Stimulated activated CD4-positive, alpha-beta T cell treated with anti-CD3 and anti-CD28 coated beads, Interleukin-12 subunit alpha, Interleukin-12 subunit beta, amount 100 ng/mL, for 4 hours (primary cell): ENCODE measurements at places on chromosomes 6 and 20.
A peak's percentile ranks its signal among the peaks of the same experiment; 100 is the strongest.

DNA sequence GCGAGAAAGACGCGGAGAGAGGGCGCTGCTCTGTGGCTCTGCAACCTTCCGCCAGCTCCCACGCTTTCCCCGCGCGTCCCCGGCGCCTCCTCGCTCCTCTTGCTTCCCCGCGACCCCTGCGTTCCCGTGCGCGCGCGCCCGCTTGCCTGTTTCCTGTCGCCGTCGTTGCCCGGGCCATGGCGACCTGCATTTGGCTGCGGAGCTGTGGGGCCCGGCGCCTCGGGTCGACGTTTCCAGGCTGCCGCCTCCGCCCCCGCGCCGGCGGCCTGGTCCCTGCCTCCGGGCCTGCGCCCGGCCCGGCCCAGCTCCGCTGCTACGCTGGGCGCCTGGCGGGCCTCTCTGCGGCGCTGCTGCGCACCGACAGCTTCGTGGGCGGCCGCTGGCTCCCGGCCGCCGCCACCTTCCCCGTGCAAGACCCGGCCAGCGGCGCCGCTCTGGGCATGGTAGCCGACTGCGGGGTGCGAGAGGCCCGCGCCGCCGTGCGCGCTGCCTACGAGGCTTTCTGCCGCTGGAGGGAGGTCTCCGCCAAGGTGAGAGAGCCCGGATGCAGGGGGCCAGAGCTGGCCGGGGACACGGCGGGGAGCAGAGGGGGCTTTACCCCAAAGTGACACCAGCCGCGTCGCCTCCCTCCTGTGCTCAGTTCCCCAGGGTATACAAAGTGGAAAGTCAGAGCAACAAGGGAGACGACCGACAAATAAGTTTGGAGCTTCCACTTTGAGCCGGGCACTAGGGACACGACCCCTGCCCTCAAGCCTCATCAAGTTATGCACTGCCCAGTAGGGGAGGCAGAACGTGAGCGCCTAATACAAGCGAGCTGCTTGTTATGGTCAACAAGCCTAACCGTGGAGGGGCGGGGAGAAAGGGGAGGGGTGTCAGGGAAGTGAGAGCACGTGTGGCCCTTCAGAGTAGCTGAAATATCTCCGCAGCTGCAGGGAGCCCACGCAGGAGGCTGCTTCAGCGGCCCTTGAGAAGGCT, at the start of gene ALDH5A1:
TSS of gene ALDH5A1 (plus strand) at position 149 of the 975 bp plus-strand sequence. CDS start at position 177, 28 bp downstream.
- peak; percentile 76 for DNase-seq

DNA sequence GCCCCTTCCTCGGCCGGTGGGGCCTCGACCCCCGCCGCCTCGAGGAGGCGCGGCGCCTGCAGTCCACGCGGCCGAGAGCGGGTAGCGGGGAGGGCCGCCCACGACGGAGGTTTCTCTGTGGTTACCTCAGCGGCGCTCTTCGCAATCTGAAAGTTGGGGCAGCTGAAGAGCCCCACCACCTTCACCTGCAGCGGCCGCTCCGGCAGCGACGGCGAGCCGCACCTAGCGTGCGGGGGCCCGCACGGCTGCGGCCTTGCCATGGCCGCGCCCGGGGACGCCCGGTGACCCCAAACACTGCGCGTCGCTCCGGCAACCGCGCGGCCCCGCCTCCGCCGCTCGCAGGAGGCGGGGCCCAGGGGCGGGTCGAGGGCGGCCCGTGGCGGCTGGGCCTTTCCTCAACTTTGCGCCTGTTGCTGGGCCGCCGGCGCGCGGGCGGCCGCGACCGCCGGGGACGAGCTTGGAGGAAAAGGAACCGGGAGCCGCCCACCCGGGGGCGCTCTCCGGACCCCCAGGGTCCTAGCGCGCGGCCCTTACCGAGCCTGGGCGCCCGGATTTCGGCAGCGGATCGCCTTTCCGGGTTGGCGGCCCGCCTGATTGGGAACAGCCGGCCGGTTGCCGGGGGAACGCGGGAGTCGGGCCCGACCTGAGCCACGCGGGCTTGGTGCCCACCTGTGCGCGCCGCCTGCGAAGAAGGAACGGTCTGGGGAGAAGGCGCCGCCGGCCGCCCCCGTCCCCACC, at the start of the genes PPIL6 and SMPD2:
TSS of gene PPIL6 (minus strand) at position 298 of the 738 bp plus-strand sequence. CDS start at position 260, 38 bp downstream.
TSS of gene SMPD2 (plus strand) at position 394 of the 738 bp plus-strand sequence. CDS start 398 bp downstream, outside the sequence.
- peak; percentile 74 for DNase-seq

GRCh38 chr6:11767458-11767857, 11.1 kb downstream of the ADTRP start:
- no peak for DNase-seq

DNA sequence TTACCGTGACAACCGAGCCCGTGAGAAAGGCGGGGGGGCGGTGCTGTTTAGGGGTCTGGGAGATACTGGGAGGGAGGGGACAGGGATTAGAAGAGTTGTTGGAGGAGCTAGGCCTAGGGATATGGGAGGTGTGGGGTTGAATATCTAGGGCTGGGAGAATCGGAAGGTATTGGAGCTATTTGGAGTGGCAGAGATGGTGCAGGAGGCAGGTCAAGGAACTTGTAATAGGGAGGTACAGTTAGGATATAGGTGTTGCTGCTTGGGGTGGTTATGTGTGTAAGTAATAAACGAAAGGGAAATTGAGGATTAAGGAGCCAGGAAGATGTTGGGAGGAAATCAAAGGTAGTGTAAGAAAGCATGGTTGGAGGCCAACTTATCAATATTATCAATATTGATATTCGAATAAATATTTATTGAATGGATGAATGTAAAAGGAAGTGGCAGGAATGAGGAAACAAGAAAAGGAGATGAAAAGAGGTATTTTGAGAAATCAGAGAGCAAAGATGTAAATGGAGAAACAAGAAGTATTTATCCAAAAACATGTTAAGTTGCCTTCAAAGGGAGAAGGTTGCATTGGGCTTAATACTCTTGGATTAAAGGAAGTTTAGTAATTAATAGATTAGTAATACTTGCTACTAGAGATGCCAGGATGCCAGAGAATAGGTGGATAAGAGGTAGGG, 602 bp downstream of the PPP1R11 start:
- DNase-seq, result no peak

DNA sequence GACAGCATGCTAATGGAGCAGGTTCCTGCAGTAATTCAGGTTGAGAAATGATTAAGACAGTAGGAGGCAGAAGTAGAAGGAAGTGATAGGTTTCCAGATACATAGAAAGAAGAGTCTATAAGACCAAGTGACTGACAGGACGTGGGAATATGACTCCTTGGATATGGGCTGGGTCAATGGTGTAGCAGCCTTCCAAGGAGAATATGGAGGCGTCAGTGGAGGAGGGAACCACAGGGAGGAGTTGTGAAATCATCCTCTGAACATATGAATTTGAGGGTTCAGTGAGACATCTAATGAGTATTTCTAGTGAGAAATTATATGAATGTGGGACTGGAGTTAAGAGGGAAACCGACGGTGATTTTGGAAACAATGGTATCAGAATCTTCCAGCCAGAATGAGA, 43.3 kb downstream of the NUDT3 start:
- DNase-seq, result no peak
